ENCODE measurements at places on chromosomes 4 and X.

DNA sequence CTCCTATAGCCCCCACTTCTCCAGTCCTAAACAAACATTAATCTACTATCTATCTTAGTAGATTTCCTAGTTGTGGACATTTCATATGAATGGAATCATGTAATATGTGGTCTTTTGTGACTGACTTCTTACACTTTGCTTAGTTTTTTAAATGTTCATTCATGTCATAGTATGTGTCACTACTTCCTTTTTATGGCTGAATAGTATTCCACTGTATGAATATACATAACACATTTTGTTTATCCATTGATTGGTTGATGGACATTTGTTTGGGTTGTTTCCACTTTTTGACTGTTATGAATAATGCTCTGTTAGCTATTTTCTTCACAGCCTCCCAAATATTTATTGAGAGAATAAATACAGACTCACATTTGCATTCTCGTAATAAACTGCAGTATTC, 19.8 kb downstream of the USP53 start:
- no peak for DNase-seq

DNA sequence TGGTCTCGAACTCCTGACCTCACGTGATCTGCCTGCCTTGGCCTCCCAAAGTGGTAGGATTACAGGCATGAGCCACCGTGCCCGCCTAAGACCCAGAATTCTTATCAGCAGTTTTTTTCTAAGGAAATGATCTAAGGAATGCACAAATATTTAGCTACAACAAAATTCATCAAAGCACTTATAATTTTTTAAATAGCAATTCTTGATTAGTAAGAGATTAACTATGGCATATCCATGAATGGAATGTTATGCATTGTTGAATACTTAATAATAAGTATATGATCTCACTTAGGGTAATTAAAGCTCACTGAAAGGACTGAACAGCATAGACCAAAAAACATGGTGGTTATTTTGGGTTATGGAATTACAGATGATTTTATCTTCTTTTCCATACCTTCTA, 18.4 kb downstream of the CENPU start:
- DNase-seq: no peak

DNA sequence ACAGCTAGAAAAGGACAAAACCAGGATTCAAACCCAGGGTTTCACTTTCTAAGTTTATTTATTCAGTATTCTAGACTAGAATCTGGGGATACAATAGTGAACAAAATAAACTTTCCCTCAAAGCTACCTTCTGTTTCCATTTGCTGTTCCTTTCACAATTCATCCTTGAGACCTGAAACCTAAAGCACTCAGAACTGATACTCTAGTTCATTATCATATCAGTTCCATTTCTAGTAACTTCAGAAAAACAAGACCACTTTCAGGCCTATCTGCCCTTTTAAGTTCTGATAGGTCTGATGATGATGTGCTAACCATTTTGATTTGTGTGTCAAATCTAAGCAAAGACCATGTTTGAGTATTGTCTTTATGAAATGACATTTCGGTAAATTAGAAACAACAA, 7.8 kb upstream of the XK start:
- no peak for DNase-seq

GRCh38 chr4:930028-930551, 2.0 kb downstream of the GAK start:
- DNase-seq: no peak

GRCh38 chr4:90207887-90208454, 80.8 kb downstream of the CCSER1 start:
- DNase-seq: no peak

DNA sequence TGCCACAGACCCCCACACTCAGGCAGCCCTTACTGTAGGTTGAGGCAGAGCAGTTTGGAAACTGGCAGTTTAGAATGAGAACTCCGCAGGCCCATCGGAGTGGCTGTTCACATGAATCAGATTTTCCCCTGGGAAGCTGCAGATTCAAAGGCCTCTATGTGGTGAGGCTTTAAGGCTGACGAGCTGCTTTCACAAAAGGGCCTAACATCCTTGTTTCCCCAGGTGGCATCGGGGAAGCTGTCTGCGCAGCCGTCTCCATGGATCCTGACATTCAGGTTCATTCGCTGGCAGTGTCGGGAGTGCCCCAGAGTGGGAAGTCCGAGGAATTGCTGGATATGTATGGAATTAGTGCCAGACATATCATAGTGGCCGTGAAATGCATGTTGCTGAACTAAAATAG, 33.7 kb downstream of the TKTL1 start:
- no peak for DNase-seq

GRCh38 chr4:8542776-8543525, 37.2 kb upstream of the GPR78 start:
- no peak for DNase-seq

GRCh38 chrX:40418146-40418812, 162.5 kb upstream of the ATP6AP2 start:
- DNase-seq: no peak

DNA sequence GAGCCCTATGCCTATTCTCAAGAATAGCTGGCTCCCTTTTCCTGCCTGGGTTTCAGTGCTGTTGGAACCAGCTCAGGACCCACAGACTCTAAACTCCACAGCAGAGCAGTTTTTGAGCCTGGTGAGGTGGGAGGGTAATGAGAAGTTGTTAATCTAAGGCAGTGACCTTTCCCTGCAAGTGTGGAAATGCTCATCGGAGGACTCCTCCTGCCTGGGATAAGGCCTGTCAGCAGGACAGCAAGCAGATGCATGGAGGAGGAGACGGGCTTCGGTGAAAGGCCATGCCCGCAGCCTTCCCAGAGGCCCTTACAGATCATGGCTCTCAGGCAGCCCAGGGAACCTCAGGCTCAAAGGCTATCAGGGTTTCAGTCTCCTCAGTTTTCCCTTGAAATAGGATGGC, 70.0 kb upstream of the SHISA3 start:
- DNase-seq: no peak

- no peak for DNase-seq
These were observed 113.0 kb downstream of the ARHGAP24 start for GRCh38 chr4:85587952-85588351.

GRCh38 chr4:102715057-102715456, 45.7 kb downstream of the MANBA start:
- no peak for DNase-seq

GRCh38 chr4:83860200-83860599, 324.3 kb downstream of the GPAT3 start:
- DNase-seq: no peak

GRCh38 chrX:68511255-68511654, 12.4 kb downstream of the YIPF6 start:
- no peak for DNase-seq

GRCh38 chrX:47611489-47611888, 8.2 kb downstream of the SYN1 start:
- no peak for DNase-seq

GRCh38 chrX:17738737-17739535, 1.6 kb downstream of the SCML1 start:
- DNase-seq: no peak

- peak; percentile 10 for DNase-seq
These were observed 52.2 kb downstream of the STIM2 start for GRCh38 chr4:26912810-26913209.

- no peak for DNase-seq
These were observed 10.0 kb upstream of the ELF4 start for GRCh38 chrX:130120321-130120731.

DNA sequence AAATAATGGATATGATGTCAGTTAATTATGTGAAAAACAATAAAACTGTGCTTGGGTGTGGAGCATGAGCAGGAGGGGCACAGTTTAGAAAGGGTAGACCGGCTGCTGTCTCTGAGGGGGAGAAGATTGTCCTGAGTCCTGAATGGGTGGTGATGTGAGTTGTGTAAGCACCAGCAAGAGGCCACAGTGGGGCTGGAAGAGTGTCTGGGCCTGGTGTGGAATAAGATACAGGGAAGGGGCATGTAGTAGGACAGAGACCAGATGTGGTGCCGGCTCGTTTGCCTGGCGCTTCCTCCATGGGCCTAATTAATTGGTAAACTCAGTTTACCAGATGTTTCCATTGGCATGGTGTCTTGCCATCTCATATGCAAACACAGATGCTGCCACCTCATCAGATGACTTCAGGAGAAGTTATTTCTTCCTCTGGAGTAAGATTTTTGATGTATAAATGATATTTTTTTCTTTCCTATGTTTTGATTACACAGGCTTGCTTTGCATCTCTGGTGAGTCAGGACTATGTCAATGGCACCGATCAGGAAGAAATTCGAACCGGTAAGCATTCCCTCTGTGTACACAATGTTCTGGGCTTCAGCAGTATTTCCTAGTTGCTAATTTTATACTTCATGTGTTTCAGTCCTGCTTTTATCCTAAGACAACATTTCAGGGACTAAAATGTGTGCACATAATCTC, 5.1 kb downstream of the MED28 start:
- DNase-seq: no peak

DNA sequence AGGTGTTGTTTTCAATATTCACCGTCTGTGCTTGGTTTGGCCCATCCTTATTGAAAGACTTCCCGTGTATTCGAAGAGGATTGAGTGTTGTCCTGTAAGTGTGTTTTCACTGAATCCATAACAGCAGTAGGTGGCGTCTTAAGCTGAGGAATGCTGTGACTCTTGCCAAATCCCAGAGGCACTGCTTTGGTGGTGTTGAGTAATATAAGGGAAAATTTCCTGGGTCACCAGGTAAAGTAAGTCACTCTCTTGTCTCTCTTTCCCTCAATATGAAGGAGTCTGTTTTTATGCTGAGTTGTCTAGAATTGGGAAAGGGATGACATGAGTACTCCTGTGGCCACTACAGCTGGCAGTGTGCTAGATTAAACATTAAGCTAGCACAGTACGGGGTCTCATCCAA, 146.7 kb upstream of the ZXDB start:
- no peak for DNase-seq

GRCh38 chrX:18410038-18410437, 15.4 kb upstream of the CDKL5 start:
- DNase-seq: no peak

DNA sequence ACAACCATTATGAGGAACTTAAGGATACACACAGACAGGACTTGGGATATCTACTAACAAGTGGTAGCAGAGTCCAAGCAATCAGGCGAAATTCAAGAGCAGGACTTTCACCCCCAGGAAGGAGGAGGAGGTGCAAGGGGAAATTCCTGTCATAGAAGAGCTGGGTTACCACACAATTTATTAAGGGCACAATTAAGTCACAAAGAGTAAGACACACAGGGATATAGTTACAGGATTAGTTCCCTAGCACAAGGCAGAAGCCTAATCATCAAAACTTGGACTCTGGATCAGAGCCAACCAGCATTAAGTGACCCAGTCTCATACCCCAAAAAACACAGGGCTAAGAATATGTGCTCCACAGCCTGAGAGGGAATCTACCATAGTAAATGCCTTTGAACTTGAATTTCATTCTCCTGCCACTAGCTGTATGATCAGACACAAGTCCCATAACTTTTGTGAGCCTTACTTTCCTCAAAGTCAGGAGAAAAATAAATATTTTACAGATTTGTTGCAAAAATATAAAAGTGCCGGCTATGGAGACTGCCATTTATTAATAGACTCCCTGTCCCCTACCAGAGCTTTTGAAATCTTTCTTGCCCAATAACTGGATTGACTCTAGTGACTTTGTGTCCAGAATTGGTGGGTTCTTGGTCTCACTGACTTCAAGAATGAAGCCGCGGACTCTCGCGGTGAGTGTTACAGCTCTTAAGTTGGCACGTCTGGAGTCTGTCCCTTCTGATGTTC, 87.0 kb downstream of the SYNPO2 start:
- no peak for DNase-seq

GRCh38 chrX:108348525-108348924, 89.7 kb downstream of the COL4A6 start:
- DNase-seq: no peak
